ENCODE measurements at places on chromosomes 2 and 18.

- no peak for DNase-seq
Measured at GRCh38 chr18:76783786-76784484, 38.4 kb upstream of the ZNF236 start.

DNA sequence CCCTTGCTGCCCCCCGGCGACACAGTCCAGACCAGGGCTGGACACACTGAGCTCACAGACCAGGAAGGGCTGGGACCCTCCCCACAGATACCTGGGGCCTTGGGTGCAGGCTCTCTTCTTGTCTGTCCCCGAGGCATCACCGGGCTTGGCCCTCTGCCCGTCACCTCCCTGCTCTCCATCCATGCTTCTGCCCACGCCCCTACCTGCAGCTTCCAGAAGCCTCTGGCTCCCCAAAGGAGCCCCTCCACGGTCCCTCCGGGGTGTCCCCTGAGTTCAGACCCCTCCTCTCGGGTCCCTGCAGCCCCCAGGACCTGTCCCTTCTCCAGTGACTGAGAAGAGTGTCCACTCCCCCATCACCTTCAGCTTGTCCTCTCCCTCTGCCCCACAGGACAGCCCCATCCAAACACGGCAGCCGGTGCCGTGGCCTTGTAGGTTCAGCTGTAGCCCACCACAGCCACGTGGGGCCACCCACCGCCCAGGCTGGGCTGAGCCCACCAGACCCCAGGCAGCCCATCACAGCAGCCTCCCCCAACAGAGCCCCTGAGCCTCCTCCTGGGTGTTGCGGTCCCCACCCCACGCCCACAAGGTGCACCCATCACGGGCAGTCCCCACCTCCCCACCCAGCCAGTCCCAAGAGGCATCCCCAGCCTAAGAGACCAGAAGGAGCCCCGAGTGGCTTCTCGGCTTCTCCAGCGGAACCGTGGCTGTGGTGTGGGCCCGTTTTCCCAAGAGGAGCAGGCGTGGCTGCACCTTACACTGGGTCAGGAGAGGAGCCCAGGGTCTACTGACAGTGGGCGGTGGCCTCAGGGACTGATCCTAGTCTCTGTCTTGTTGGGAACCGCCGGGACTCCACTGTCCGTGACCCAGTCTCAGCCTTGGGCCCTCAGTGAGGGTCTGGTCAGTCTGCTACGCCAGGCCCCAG is 53.1 kb downstream of the RAMP1 start:
- no peak for DNase-seq

- DNase-seq: no peak
Measured at GRCh38 chr2:60602388-60602787, 48.9 kb upstream of the BCL11A start.

- peak; percentile 28 for DNase-seq
Measured at GRCh38 chr2:202121532-202122162, 48.6 kb downstream of the KIAA2012 start.

DNA sequence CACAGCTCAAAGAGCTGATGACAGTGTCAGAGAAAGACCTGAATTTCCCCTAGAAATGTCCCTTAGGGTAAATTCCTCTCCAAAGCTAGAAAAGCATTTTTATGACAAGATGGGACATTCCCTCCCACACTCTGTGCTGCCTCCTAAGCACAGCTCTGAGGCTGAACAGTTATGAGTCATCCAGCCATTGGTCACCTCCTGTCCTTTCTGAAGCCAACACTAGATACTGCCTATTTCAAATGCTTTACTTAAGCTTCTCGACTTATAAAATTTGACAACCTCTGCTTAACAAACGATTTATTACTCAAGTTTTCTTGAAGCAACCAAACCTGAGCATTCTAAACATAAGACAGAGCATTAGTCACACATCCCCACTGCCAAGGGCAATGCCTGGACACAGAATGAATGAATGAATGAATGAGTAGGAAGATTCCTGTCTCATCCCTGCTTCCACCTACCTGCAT is 35.4 kb downstream of the B4GALT6 start:
- peak; percentile 35 for DNase-seq

DNA sequence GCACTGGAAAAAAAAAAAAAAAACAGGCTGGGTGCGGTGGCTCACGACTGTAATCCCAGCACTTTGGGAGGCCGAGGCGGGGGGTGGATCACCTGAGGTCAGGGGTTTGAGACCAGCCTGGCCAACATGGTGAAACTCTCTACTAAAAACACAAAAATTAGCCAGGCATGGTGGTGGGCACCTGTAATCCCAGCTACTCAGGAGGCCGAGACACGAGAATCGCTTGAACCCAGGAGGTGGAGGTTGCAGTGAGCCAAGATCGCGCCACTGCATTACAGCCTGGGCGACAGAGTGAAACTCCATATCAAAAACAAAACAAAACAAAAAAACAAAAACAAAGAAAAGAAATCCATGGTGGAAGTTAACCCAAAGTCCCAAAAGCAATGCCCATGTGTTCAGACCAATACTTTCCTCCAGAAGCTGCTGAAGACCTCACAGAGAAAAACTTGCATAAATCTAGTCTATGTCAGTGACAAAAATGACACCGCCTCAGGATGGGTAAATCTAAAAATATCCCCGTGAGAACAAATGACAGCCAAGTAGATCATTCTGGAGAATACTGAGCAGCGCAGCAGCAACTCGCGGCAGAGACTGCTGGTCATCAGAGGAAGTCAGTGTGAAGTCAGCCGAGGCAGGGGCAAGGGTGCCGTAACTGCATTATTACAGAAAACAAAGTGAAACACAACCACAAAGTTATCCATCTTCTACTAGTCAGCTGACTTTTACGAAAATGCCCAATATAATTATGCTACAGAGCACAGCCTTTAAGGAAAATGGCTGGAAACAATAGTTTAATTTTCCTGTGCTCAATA is 41.0 kb downstream of the LPIN2 start:
- DNase-seq: no peak

- no peak for DNase-seq
Measured at GRCh38 chr2:218291318-218292047, 820 bp downstream of the TMBIM1 start.

DNA sequence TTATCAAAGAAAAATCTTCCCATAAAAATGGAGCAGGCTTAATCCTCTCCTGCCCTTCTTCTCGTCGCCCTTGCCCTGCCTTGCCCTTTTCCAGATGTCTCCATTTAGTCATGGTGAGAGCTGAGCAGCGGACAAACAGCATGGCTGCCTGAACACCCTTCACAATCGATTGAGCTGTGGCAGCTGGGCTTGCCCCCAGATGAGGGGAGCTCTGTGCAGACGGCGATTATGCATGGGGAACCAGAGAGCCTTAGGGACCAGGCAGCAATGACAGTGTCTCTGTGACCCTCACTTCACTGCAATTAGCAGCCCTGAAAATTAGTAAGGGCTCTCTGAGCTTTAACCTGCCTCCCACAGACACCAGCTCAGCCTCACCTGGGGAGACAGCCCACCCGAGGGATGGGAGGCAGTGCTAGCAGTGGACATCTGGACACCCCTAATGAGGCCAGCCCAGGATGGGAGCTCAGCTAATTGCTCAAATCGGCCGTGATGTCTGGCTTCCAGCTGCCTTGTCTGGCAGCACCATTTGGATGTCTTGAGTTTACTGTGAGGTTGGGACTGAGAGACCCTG is 365.7 kb downstream of the TNS1 start:
- no peak for DNase-seq

GRCh38 chr2:227351639-227352038 is 26.6 kb downstream of the MFF start:
- DNase-seq: no peak

GRCh38 chr2:26722911-26723310 is 30.4 kb downstream of the KCNK3 start:
- DNase-seq: no peak

- DNase-seq: no peak
Measured at GRCh38 chr18:78899241-78899640, 80.4 kb upstream of the SALL3 start.

- DNase-seq: no peak
Measured at GRCh38 chr2:173195100-173195499, 119.5 kb downstream of the MAP3K20 start.

DNA sequence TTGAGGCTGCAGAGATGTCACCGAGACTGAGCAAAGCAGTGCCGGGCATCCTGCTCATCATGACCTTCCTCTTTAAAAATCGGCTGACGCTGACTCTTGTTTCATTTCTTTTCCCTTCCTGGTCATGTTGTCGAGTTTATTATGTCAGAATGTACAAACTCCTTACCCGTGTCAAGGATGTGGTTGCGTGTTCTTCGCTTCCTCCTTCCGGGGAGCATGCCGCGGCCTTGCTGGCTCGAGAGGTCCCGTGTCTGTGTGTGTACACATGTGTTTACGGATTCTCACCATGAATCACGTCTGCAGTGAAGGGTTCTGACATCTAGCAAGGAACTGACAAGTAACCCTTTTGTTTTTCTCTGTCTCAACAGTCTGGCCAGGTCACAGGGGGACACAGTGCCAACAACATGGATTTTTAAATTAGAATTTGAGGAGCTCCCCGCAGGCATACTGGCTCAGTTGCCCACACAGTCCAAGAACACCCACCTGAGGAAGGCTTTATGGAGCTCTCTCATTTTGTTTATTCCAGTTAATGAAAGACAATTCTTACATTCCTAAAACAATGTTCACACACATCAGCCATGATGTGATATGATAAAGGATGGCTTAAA is 60.2 kb downstream of the MYT1L start:
- no peak for DNase-seq

- DNase-seq: no peak
Measured at GRCh38 chr2:229653531-229653930, 60.8 kb downstream of the DNER start.

DNA sequence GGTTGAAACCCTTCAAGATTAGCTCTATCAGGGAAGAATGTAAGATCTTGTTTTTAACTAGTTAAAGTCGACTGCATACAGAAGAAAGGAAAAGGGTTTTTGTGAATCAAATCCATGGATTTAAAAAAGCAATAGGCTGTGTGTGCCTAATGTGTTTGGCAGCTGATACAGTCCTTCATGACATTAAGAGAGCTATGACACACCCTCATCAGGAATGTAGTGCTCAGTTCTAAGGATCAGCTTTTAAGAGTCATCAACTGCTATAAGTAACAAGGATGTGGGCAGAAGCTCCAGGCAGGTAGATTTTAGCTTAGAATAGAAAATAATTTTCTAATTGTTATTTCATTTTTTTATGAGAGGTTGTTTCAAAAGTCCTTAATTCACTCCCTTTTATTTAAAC is 52.9 kb downstream of the PPP1R1C start:
- no peak for DNase-seq

- DNase-seq: no peak
Measured at GRCh38 chr2:219573166-219573565, 1.1 kb downstream of the INHA start.

DNA sequence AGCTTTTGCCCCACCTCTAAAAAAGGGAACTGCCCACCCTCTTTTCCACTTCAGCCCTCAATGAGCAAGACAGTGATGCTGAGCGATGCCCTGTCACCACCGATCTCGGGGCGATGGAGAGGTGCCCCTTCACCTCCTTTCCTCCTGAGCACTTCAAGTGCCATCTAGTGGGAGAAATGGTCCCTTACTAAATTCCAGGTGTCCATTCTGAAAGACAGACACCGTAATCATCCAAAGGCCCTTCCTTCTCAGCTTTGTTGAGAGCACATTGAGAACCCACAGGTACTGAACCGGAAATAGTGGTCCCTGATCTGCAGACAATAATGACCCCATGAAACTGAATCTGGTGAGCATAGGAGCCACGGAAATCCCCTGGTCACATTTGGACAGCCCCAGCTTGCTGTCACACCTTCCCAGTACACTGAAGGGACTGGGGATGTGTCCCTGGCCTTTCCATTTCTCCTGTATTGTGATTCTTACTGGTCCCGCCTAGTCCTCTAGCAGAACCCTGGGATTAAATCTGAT is 38.5 kb downstream of the KCTD18 start:
- DNase-seq: peak; percentile 47

GRCh38 chr18:4125224-4125623 is 329.9 kb downstream of the DLGAP1 start:
- DNase-seq: no peak

DNA sequence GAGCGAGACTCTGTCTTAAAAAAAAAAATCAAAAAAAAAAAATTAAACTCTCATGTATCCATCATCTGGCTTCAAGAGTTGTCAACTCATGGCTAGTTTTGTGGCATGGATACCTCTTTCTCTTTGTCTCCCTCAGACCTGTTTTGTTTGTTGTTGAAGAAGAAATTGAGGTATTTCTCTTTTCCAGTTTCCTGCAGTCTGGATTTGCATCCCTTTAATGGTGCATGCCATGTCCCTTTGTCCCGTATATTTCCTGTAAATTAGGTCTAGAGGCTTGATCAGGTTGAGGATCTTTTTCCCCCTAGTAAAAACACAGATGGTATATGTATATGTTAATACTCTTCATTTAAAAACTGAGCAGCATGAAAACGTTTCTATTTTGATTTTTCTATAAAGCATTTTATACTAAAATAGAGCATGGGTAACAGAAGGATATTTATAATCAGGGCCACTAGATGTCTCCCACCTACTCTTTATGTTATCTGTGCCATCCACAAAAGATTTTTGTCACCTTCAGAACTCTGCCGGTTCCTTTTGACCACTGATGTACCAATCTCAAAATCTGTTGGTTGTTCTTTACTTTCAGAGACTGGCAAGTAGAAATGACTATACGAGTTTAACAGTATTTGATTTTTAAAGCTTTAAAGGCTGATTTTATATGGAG is 80.1 kb downstream of the GALNT1 start:
- DNase-seq: no peak

- no peak for DNase-seq
Measured at GRCh38 chr18:26057344-26057773, 33.1 kb downstream of the SS18 start.

DNA sequence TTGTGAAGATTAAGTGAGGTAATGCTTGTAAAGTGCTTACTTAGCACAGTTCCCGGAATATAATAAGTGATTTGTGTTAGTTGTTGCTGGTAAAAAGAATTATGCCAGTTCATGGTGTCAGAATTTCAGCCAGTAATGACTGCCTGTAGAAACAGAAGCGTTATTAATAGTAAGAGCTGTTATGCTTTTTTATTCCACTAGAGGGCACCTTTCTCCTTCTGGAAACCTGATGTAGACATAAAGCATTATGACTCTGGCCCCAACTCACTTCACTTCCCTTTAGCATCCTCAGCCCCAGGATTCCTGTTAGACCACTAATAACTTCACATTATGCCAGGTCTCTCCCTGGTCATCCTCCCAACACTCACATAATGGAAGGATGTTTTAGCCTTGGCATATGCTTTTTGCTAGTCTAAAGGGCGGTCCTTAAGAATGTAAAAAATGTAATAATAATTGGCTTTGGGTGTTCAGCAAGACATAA is 34.9 kb downstream of the C18orf54 start:
- no peak for DNase-seq

GRCh38 chr2:144759746-144760145 is 239.8 kb upstream of the ZEB2 start:
- no peak for DNase-seq

- no peak for DNase-seq
Measured at GRCh38 chr2:169743549-169743948, 9.9 kb downstream of the KLHL23 start.

GRCh38 chr18:9848170-9848879 is 37.4 kb upstream of the TXNDC2 start:
- no peak for DNase-seq

DNA sequence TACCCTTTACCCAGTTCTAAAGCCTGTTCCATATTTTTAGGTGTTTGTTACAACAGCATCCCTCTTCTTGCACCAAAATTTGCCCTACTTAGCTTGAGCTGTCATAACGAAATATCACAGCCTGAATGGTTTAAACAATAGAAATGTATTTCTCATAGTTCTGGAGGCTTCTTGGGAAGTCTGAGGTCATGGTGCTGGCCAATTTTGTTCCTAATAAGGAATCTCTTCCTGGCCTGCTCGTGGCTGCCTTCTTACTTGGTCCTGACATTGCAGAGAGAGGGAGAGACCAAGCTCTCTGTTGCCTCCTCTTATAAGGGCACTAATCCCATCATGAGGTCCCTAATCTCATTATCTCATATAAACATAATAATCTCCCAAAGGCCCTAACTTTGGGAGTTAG is 267.8 kb downstream of the PID1 start:
- DNase-seq: no peak

Data from bone marrow (tissue), 2 donors.